Stimulated activated CD4-positive, alpha-beta T cell treated with anti-CD3 and anti-CD28 coated beads, Interleukin-1b, Interleukin-23, amount 100 ng/mL, for 4 hours (primary cell): ENCODE measurements at places on chromosomes 6 and 20.

GRCh38 chr6:79526897-79527296 lies 10.3 kb downstream of the LCA5 start:
- DNase-seq: no peak

DNA sequence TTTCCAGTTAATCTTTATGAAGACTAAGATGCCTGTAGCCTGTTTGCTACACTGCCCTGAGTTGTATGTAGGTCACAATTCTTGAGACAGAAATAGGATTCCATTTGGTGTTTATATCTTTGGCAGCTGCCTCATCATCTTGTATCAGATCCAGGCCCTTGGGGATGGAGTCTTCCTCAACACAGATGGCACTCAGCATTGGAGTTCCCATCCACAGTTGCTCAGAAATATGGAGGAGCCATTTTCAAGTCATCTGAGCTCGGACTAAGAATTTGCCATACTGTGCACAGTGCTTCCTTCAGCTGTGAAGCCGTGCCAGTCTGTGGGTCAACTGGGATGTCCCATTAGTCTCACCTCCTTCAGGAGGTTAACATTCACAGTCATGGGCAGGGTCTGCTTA lies 156.6 kb downstream of the ZDHHC14 start:
- DNase-seq: no peak

GRCh38 chr6:21051777-21052176 lies 517.5 kb downstream of the CDKAL1 start:
- DNase-seq: no peak

DNA sequence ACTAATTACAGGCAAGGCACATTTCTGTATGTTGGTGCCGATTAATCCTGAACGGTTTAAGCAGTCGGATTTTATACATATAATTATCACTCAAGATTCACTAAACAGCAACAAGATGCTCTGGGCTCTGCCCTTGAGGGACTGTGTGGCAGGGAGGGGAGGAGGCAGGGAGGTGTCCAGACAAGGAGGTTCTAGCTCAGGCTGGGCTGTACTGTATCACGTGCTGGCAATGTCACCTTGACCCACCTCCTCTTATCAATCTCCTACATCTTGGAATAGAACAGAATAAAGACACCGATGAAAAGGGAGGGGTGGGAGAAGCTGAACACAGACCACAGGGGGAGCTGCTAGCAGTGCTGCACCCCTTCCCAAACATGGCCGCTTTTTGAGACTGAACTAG lies 65.7 kb downstream of the LRFN2 start:
- no peak for DNase-seq

DNA sequence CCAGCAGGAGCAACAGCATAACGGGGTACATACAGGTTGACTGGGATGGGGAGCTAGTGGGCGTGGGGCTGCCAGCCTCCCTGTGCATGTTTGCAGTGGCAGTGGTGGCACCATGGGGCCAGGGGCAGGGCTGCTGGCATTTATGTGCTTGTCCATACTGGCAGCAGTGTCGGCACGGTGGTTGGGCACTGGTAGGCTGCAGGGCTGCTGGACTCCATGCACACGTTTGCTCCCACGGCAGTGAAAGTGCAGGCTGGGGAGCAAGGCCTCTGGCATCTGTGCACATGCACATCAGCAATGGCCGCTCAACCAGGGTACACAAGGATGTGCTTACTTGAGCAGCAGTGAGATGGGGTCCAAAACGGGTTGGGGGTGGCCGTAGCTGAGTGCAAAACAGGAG lies 159.5 kb upstream of the KHDRBS2 start:
- no peak for DNase-seq

DNA sequence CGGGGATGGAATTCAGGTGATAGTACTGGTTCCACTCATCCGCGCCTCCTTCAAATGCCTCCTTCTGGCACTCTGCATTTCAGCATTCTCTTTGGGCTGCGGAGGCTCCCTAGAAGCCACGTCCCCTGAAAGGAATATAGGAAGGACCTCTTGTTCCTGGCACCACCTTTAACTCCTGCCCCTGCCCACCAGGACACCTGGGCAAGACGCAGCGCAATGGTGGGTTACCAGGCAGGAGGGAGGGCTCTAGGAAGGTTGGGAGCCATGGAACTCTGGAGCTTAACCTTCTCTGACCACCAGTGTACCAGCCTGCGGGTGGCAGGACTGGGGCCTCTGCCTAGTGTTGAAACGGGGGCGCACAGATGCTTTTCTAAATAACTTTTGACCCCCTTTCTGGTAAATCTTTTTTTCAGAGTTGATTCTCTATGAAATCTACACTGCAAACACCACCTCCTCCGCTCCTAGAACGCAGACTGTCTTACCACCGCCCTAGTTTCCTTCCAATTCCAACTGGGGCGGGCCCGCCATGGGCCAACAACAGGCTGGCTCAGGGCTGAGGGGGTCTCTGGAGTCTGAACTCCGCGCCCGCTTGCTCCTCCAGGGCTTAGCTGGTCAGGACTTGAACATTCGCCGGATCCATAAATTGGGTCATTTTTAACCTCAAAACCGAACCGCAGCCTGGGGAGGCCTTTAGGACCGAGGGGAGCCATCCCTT lies 871 bp upstream of the SYNDIG1 start:
- no peak for DNase-seq

DNA sequence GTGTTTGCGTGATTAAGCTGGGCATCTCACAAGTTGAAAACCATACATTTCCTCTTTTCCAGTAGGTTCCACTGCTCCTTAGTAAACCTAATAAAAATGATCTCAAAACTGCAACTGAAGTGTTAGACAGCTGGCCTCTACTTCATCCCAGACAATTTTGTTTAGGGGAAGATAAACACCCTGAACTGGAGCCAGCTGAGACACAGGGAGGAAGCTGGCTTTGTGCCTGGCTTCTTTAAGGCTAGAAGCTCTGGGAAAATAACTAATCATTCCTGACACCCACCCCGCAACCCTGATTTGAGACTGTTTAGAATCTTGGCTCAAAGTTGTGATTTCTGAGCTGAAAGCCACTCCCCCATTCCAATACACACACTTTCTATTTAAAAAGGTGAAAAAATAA lies 11.6 kb downstream of the PTPRT start:
- DNase-seq: no peak

DNA sequence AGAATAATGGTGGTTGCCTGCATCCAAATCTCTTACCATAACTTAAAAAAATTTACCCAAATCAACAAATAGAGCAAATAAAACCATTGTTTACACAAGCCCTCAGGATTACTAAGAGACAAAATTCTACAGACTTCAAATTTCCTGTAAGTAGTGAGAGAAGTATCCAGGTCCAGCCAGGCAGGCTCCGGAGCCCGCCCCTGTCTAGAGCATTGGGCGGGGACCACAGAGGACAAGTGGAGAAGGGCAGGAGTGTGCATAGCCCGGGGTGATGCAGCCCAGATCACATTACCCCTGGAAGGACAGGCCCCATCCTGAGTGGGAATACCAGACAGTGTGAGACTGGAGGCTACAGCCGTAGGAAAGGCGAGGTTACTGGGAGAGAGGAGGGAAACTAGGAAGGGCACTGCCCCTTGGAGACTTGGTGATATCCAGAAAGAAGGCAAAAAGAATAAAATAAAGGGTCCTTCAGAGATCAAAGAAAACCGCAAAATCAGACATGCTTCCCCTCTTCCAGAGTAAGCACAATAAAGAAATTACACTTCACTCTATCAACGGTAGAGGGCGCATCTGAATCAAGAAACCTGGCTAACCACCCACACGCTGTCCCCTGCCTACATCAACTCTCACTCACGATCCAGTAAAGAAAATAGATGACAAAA lies 26.6 kb downstream of the RIN2 start:
- no peak for DNase-seq

- no peak for DNase-seq
Measured at GRCh38 chr6:45031601-45032000, 296.5 kb upstream of the RUNX2 start.

DNA sequence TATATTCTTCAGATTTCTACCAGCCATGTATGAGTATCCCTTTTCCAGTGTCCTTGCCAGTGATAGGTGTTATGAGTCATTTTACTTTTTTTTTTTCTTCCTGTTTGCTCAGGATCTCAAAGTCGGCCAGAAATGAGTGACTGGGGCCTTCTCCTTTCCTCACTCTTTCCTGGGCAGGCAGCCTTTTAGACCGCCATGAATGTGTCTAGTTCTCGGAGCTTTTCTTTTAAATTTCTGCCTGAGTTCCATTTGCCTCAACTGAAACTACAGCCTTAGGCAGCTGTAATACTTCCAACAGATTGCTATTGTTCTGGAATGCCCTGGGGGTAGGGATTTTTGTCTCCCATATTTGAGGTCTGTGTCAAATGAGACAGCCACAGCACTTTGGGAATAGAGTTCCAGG lies 83.7 kb downstream of the STXBP5 start:
- DNase-seq: no peak

- DNase-seq: no peak
Measured at GRCh38 chr6:116847227-116847626, 18.3 kb upstream of the GPRC6A start.

GRCh38 chr20:38982291-38982690 lies 20.1 kb downstream of the DHX35 start:
- DNase-seq: no peak

DNA sequence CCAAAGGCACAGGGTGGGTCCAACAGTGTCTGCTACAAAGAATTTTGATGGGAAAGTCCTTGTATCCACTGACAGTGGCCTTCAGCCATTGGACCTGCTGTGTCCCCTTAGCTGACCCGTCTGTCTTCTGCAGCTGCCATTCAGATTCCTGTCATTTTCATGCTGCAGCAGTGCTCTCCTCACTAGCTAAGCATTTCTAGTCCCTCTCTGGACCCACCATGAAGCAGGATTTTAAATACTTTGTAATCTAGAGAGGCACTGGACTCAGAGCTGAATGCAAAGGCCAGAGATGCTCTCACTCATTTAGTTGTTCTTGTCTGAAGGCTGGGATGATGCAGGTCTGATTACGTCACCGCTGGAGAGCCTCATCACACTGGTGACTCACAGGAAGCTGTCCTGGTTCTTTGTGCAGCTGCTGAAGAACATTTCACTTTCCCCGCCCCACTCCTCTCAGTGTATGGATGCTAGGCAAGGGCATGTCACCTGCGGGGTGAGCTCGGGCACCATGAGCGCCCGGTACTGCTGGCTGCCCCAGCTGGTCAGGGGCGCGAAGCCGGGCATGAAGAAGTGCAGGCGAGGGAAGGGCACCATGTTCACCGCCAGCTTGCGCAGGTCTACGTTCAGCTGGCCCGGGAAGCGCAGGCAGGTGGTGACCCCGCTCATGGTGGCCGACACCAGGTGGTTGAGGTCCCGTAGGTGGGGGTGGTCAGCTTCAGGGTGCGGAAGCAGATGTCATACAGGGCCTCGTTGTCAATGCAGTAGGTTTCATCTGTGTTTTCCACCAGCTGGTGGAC lies 19.4 kb upstream of the TUBB2A start:
- DNase-seq: no peak

DNA sequence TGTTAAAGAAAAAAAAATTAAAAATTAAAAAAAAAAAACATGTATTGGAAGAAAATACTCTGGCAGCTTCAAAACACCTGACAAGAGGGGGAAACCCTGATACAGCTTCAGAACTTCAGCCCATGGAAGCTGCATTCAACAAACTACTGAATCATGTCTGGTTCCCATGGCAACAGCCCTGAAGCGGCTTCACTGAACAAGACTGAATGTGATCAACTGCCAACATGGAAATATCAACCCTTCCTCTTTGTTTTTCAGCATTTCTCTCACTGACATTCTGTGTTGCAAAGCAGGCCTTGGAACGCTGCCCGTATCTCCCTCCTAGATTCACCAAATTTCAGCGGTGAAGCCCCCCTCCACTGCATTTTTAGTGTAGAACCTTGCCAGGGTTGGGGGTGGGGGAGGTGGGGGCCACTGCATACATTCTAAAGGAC lies 91.3 kb upstream of the SHLD1 start:
- peak; percentile 11 for DNase-seq

- no peak for DNase-seq
Measured at GRCh38 chr6:30725713-30726505, 5.8 kb downstream of the TUBB start.

DNA sequence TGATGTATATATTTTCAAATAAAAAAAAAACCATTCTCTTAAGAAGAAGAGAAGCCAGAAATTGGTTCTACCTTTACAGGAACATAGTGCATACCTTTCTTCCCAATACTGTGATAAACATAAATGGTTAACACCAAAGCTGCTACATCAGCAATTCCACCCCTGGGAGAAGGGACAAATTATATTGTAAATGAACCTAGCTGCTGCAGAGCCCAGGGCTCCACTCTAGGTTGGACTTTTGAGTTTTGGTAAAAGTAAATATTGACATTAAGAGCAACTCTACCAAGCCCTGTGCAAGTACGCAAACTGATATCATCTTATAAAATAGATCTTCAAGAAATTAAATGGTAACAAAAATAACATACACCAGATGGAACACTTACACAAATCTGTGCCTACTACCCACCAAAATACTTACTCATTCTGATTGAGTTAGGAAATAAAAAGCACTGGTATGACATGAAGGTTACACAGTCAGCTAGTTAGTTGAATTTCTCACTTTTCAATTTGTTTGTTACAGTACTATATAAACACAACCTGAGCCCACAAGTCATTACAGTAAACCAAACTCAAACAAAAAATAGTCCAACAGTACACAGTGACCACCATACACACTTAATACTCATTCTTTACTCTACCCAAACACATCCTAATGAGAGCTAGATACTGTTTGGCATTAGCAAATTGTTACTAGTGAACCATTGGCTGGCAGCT lies 223.3 kb upstream of the HEY2 start:
- DNase-seq: no peak

GRCh38 chr6:117617210-117618035 lies 15.1 kb upstream of the GOPC start:
- no peak for DNase-seq

- no peak for DNase-seq
Measured at GRCh38 chr20:47049771-47050170, 155.1 kb downstream of the EYA2 start.

DNA sequence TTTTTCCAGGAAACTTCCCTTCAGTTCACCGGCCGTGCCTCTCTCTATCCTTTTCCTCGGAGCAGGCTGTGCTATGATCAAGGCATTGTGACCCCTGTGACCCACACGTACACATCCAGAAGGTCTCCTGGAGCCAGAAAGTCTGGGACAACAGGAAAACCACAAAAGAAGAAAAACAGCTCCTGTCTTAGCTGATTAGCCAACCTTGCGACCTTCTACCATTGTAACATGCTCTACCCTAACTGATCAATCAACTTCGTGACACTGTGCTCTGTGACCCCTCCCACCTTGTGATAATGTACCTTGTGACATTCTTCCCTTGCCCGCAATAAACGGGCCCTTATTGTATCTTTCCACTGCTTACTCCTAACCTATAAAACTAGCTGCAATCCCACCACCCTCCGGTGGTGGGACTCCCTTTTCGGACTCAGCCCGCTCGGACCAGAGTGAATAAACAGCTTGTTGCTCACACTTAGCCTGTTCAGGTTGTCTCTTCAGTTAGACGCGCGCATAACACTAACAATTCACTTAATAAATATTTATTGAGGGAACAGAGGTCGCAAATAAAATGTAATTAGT lies 24.2 kb downstream of the ZNF311 start:
- no peak for DNase-seq

DNA sequence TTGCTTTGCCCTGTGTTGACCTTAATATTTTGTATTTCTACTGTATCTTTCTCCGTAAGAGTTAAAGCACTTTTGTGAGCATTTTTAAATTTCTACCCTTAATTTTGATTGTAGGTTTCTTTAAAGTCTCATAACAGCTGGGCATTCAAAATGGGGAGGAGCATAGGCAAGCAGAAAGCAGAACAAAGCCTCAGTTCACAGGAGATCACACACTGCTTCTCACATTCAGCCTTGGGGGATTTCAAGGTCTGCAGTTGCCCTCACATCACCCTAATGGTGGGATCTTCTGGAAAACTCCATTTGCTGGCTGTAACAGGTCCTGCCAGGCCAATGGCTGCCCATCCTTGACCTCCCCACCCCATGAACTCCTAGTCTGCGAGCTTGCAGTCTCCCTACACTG lies 292.9 kb downstream of the PHACTR1 start:
- no peak for DNase-seq

GRCh38 chr6:44052419-44053023 lies 74.7 kb downstream of the MRPL14 start:
- DNase-seq: no peak
